HL-60 (cell line): ENCODE measurements at places on chromosomes 12 and 14.

GRCh38 chr12:8661016-8661415 lies 1.6 kb downstream of the MFAP5 start:
- DNase-seq: no peak

DNA sequence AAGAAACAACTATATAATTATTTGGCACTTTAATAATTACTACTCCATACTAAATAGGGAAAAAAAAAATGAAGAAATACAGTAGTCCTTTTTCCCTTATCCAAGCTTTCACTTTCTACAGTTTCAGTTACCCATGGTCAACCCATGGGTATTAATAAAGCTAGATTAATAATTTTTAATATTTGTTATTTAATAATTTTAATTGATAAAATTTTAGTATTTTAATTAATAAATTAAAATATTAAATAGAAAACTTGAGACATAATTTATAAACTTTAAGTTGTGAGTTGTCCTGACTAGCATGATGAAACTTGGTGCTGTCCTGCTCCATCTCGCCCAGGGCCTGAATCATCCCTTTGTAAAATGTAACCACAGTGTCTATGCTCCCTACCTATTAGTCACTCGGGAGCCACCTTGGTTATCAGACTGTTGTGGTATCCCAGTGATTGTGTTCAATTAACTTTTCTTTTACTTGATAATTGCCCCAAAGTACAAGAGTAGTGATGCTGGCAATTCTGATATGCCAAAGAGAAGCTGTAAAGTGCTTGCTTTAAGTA lies 71.8 kb downstream of the PAWR start:
- DNase-seq: no peak

DNA sequence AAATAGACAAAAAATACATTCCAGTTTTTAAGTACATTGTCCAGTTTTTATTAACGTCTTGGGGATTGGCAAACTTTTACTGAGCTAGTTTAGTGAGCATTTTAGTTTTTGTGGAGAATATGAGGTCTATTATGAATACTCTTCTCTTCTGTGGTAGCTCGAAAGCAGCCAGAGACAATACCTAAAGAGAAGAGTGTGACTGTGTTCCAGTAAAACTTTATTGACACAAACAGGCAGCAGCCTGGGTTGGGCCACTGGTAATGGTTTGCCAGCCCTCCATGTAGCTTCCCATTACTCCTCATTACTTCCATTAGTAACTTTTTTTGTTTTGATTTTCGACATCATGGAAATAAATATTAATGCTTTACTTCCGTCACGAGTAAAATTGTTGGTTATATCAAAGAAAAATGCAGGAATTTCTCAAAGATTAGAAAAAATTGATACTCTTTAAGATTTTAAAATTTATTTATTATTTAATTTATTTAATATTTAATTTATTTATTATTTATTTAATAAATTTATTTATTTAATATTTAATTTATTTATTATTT lies 19.6 kb downstream of the RMST start:
- DNase-seq: no peak

DNA sequence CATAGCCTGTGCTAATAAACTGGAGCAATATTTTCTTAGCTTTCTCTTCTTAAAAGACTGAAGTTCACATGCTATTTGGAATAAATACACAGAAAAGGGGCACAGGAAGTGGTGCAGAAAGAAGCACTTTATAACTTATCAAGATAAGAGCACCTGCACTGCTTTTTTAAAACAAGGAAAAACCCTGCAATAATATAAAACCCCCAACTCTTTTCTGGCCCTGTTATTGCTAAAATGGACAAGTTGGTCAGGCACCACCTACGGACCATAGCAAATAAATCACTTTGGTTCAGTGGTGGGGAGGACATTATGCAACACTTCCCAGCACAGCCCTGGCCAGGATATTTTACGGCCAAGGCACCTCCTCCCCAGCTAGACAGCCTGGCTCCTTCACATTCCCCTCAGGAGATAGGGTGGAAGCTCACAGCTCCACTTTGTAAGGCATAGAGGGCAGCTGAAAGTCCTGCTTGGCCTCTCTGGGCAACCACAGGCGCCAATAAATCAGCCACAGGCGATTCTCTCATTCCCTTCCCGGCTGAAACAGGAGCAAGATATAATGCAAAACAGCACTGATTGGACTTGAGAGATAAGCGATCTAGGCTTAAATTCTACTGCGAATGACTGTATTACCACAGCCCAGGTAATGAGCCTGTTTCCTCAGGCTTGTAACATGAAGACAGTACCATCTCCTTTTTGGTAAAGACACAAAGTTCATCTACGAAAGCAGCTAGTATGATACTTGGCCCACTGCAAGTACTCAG lies 2.0 kb downstream of the ZBTB25 start:
- no peak for DNase-seq

GRCh38 chr12:9634969-9635754 lies 27.4 kb upstream of the KLRB1 start:
- DNase-seq: no peak

DNA sequence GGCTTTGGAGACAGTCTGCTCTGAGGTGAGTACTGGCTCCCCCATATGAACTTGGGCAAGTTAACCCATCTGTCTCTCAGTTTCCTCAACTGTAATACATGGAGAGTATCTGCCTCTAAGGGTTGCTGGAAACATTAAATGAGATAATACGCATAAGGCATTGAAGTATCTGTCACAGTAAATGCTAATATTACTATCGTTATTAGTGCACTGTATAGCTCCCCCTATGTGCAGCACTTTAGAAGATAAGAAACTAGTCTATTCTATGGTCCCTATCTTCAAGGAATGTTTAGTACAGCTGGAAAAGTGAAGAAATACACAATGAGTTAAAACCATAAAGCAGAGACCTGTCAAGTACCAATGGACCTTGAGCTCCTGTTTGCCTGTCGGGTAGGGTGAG lies 51.7 kb upstream of the CFL2 start:
- DNase-seq: no peak

DNA sequence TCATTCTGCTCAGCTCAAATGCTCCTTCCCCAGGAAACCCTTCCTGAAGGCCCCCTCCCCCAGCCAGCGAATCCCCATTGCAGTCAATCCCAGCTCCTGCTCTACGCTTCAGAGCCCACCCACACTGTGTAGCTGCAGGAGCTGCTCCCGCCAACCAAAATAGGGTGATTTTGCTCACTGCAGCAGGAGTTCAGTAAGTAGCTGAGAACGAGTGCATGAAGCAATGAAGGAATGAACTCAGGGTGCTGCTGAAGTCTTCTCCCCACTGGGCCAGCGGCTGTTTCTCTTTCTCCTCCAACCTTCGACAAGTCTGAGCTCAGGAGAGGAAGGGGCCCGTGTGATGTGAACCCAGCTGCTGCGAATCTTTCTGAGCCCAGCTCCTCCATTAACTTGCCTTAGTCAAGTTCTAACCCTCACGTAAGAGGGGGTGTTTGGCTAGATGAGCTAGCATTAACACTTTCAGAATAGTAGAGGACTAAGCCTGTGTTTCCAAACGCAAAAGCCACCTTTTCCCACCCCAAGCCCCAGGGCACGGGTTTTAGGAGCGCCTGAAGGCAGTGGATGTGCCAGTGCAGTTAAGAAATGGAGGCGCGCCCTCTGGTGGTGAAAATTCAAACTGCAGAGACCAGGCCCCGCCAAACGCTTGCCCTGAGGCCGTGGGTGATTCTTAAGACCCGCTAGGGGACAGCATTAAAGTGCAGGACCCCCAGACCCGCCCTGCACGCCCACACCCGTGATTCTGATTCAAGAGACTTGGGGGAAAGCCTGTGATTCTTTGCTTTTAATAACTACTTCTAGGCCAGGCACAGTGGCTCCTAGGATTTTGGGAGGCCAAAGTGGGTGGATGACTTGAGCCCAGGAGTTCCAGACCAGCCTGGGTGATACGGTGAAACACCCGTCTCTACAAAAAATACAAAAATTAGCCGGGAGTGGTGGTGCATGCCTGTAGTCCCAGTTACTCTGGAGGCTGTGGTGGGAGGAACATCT lies 11.9 kb upstream of the SERPINA4 start:
- DNase-seq: peak; percentile 42

GRCh38 chr12:54438517-54438916 lies 19.5 kb upstream of the ITGA5 start:
- DNase-seq: no peak

DNA sequence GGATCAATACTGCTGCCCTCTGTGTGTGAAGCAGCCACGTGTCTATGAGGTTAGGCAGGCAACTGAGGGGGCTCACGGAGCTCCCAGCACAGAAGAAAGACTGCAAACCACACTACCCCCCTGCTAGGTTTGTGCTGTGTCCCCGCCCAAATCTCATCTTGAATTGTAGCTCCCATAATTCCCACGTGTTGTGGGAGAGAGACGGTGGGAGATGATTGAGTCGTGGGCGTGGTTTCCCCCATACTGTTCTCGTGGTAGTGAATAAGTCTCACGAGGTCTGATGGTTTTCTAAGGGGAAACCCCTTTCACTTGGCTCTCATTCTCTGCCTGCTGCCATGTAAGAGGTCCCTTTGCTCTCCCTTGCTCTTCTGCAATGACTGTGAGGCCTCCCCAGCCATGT lies 68.6 kb downstream of the ACTN1 start:
- DNase-seq: no peak
